AG04449 (cell line): ENCODE measurements at places on chromosomes 5 and 9.

DNA sequence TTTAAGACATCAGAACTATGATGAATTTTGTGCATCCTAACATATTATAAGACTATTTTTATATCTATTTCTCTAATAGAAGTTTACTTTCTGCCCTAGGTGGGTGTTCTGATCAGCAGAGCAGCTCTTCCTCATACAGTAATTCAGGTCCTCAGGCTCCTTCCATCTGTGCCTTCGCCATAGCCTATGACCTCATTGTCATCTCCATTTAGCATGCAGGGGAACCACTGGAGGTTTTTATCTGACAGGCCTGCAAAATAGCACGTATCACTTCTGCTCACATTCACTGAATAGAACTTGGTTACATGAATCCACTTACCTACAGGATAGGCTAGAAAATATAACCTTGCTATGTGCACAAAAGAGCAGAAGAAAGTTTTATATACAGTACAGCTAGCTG, 159.4 kb upstream of the CCNH start:
- DNase-seq = no peak

DNA sequence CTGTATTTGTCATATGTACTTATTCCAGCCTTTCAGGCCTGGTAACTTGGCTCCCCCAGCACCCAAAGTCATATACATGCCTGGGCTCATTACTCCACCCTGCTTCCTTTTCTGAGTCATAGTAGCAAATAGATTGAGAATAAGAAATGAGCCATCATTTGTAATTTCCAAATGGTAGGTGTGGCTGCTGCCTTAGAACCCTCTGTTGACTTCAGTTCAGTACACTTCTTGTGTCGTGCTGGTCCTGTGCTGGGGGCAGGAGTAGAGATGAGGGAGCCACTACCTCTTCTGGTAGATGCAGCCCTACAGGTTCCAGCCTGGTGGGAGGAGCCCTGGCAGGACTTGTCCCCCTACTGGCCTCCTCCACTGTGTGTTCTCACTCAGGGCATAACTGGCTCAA, 11.1 kb downstream of the GM2A start:
- DNase-seq = no peak

DNA sequence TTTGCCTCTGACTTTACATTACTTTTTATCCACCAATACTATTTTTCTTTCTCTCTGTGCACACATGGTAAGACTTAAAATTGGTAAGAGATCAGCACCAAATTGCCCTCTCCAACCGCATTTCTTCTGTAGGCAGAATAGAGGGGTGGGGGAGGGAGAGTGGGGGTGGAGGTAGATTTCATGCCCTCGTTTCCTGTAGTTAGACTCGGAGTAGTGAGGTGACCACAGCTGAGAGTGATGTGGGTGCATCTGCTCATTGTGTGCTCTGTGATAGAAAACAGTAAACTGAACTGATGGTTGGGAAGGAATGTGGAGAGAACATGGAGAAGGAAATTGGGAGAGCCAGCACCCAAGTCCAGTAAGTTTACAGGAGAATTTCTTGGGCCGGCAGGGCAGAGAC, 498.3 kb downstream of the IRX1 start:
- no peak for DNase-seq

- DNase-seq = no peak
Measured at GRCh38 chr5:154140381-154140780, 50.2 kb upstream of the GALNT10 start.

DNA sequence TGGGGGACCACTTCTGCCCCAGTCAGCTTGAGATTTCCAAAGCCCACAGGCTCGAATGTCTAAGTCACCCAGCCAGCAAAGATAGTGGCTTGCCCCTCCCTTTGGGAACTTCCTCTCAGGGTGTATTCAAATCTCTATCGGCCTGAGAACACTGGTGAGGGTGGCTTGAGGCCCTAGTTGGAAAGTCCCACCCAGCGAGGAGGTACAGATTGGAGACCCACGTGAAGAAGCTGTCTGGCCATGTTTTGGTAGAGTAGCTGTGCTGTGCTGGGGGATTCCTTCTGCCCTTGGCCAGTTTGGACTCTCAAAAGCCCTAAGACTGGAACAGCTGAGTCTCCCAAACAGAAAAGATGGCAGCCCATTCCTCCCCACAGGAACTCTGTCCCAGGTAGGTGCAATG, 172.7 kb upstream of the RIOK2 start:
- no peak for DNase-seq

GRCh38 chr9:16912197-16912596, 41.7 kb upstream of the BNC2 start:
- no peak for DNase-seq

DNA sequence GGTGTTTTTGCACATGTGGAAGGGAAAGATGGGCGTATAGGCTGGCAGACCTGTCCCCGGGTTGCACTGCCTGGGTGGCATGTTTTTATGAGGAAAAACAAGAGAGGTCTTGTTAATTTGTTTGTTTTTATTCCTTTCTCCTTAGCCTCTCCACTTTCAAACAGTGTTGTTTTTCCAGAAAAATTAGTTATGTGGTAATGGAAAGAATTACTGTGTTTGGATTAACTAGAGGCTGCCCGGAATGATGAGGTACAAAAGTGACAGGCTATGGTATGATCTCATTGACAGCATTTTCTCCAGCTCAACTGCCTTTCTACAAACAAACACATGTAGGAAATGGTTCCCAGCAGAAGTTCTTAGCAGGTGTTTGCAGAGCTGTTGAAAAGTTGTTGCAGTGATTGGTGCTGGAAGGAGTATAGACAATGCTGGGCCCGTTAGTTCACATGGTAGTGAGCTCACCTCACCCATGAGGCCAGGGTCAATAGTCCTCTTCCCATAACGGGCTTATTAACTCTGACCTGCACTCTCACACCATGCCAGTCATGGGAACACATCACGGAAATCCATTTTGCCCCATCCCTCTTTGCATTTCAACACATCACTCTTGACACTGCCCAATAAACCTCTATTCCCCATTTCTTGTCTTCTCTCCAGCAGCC, 111.3 kb upstream of the SAP30L start:
- DNase-seq = no peak

DNA sequence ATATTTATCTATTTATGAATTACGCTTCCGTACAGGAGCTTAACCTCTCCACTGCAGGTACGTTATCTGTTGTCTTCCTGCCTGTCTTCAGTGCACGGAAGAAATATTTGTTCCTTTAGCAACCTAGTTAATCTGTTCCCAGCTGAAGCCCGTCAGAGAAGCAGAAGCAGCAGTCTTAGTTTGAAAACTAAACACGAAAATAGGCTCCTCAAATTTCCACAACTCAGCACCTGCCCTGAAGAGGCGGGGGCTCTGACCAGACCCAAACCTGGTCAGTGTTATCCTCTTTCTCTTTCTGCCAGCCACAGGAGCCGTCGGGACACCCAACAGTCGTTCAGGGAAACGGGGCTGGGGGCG, 462 bp downstream of the NUDCD2 start:
- DNase-seq = no peak
